Caki2 (cell line): ENCODE measurements at places on chromosomes 16 and 17. TPM values are rescaled to one million over a fixed set of nuclear protein-coding genes. Genes with fewer than 3 reads are reported as not detected.

The AFMID gene
- total RNA-seq, result 37.2 and 41.1 TPM in 2 replicates

The FDXR gene
- total RNA-seq, result 99.8 and 108 TPM in 2 replicates

The SGSM2 gene
- 16.9 and 26.1 TPM in 2 replicates for total RNA-seq

The LDHD gene
- 0.95 and 1.8 TPM in 2 replicates for total RNA-seq

The PRSS53 gene
- 1.8 and 5.1 TPM in 2 replicates for total RNA-seq
